ENCODE measurements at places on chromosomes 16 and 17.

- DNase-seq = no peak
Measured at GRCh38 chr17:27810211-27810901, 10.0 kb upstream of the NOS2 start.

DNA sequence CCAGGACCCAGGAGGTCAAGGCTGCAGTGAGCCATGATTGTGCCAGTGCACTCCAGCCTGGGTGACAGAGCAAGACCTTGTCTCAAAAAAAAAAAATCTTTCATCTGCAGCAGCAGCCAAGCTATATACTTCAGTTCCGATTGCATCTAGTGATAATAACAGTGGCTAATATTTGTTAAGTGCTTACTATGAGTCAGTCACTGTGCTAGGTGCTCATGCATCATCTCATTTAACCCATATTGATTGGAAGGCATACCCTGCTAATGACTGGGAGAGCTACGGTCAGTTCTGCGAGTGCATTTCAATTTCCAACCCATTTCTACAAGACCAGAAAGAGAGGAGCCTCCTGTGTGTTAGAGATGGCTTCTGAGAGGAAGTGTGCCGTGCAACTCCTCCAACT, 7.7 kb upstream of the TUBG2 start:
- no peak for DNase-seq

DNA sequence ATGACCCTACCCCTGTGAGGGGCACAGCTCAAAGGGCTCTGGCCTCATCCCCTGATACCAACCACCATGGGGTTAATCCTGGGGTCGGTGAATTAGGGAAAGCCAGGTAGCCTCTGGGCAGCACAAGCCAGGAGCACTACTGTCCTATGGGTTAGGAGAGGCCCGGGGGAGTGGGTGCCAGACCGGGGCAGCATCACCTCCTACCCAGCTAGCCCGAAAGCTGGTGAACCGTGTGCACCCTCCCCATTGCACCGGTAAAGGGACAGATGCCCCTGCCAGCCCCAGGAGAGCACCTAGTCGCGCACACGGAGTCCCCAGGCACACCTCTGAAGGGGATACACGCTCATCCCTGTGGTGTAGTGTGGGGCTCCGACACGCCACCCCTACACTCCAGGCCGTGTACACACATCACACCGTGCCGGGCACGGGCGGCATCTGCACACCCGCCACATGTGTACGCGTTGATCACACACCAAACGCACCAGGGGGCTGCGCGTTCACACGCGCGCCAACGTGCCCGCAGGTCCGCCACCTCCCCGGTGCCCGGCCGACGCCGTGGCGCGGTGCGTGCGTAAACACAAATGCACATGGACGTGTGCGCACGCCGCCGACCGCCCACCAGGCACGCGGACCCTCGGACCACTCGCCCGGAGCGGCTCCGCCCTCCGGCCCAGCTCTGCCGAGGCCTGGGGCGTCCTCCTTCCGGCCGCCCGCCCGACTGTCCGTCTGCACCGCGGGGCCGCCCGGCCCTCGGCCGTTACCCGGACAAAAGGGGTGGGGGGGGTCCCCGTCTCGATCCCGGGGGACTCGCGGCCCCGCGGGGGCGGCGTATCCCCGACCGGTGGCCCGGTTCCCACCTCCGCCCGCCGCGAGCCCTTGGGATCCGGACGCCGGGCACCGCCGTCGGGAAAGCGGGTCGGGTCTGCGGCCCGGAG, 785 bp downstream of the UBALD1 start:
- DNase-seq = peak; percentile 62

DNA sequence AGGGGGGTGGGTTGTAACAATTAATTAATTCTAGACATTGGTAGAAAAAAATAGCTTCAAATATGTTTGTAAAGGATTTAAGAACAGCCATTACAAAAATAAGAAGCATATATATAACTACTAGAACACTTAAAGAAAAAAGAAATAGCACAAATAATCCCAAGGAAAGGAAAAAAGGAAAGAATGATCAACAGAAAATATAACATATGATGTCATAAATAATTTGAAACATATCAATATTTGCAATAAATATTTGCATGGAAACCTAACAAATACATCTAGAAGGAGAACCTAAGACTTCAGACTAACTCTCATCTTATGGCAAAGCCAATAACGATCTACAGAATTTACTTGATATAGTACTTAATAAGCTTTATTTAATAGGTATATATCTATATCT, 28.9 kb downstream of the CDYL2 start:
- DNase-seq = no peak

GRCh38 chr17:7063518-7064094, 16.4 kb downstream of the CLEC10A start:
- no peak for DNase-seq

DNA sequence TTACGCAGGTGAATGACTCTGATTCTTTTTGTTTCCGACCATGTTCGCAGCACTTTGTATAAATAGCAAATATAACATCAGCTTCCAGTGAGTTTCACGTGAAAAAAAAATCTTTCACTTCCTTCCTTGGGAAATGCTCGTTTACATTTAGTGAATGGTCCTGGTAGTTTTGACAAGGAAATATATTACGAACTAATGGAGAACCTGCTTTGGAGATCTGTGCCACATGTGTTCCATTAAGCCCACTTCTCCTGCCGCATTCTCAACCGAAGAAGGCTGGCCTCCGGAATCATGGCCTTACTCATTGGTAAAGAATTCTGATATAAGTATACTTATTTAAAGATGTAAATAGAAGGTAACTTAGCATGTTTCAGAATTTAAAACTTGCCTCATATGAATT, 3.6 kb downstream of the CRAMP1 start:
- no peak for DNase-seq

- DNase-seq = no peak
Measured at GRCh38 chr16:8880839-8881510, 1.2 kb upstream of the LITAFD start.

- no peak for DNase-seq
Measured at GRCh38 chr16:84427553-84427952, 59.2 kb downstream of the ATP2C2 start.

DNA sequence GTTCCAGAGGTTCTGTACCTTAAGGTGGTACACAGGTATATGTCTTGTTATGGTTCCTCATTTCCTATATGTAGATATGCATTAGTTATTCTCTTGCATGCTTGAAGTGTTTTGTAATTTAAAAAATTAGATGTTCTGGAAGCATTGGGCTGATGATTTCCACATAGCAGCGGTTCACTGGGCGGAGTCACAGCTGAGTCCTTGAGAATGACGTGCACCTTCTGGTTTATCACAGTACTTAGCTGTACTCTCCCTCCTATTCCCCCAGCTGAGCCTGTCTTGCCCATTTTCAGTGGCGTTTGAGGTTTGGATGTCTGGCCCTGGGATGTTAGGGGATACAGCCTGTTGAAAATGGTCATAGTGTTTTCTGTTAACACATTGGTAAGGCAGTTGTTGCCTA, 327.1 kb downstream of the SNX29 start:
- DNase-seq = no peak

DNA sequence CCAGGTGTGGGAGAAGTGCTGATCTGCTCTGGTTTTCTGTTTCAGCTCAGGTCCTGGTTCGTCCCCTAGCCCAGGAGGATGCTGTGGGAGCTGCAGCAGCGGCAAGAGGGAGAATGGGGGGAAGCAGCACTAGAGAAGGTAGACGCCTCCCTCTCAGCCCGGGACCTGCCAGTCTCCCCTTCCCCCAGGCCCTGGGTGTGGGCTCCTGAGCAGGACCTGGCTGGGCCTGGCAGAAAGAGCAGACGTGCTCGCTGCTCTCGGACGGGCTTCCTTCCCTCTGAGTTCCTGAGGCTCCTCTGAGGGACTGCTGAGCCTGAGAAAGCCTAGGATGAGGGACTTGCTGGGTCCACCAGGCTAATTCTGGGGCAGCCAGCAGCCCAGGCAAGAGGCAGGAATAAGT, 3.1 kb downstream of the PRCD start:
- DNase-seq = no peak

DNA sequence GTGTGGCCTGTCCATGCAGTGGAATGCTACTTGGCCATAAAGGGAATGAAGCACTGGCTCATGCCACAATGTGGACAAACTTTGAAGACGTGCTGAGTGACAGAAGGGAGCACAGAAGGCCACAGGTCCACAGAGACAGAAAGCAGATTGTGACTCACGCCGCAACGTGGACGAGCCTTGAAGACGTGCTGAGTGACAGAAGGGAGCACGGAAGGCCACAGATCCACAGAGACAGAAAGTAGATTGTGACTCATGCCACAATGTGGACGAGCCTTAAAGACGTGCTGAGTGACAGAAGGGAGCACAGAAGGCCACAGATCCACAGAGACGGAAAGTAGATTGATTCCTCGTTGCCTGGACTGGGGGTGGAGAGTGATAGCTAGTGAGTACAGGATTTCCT, 19.2 kb downstream of the ZC3H18 start:
- no peak for DNase-seq

- no peak for DNase-seq
Measured at GRCh38 chr17:40073454-40074174, 10.8 kb downstream of the THRA start.

GRCh38 chr17:19287651-19288050, 50.5 kb downstream of the EPN2 start:
- no peak for DNase-seq

GRCh38 chr16:85046931-85047866, 19.6 kb downstream of the KIAA0513 start:
- DNase-seq = no peak

DNA sequence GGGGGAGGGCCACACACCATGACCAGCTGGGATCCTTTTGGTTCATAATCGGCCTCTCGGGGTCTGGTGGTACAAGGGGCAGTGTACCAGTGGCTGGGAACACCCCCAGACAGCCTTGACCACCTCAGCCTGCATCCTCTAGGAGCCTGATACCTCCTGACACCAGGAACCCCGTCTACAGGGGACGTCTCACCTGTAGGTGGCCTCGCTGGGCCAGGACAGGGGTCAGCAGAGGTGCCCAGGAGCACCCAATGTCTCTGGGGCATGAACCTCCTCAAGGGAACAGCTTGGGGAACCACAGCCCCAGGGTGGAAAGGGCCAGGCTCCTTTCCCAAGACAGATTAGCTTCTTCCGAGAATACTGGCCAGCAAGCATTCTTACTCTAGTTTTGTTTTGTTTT, 2.5 kb upstream of the METRNL start:
- peak; percentile 34 for DNase-seq

GRCh38 chr17:7178973-7179316, 225 bp downstream of the ASGR1 start:
- no peak for DNase-seq

- DNase-seq = no peak
Measured at GRCh38 chr17:28071891-28072606, 29.6 kb downstream of the NLK start.

DNA sequence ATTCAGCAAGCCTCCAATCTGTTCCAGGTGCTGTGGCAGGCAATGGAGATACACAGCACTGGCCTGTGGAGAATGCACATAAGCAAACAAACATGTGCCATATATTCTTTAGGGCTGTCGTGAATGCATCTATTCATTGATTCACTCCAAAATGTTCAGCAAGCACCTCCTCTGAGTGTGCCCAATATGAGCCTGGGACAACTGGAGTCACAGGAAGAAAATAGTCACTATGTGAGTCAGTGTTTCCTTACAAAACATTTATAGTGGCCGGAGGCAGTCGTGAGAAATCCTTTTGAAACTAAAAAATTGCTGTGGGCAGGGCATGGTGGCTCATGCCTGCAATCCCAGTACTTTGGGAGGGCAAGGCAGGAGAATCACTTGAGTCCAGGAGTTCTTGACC, 310.1 kb downstream of the CA10 start:
- no peak for DNase-seq

DNA sequence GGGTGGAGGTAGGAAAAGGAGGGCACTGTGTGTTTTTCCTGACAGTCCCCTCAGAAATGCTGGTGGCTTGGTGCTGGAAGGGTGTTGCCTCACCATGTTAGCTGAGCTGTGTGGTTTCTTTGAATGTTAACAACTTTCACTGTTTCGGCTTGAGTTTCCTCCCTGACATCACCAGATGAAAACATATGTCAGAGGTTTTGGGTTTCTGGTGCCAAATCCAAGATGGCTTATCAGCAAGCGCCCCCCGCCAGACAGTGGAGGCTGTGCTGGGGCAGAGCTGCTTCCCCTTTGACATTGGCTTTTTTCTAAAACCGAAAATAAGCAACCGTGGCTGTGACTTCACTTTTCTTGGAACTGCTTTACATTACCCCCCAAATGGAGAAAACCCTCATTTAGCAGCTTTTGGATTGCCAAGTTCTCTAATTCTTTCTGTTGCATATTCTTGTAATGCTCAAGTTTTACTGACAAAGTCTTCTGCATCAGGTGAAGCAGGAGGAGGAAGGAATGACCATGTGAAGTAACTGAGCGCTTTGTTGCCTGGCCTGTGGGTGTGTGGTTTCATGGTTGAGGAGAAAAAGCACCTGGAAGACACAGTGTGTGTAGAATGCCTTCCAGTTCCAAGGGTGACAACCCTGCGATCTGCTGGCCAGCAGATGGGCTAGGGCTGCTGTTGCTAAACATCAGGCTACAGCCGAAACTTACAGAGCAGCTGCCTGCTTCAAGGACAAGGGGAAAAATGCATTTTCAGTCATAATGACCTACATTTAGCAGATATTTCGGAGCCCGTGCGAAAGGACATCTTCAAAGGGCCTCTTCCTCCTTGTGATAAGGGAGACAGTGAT, 9.7 kb downstream of the RMI2 start:
- DNase-seq = no peak

- DNase-seq = no peak
Measured at GRCh38 chr17:27354051-27354490, 60.2 kb downstream of the WSB1 start.

GRCh38 chr16:104355-104754, 26.3 kb downstream of the MPG start:
- DNase-seq = no peak

DNA sequence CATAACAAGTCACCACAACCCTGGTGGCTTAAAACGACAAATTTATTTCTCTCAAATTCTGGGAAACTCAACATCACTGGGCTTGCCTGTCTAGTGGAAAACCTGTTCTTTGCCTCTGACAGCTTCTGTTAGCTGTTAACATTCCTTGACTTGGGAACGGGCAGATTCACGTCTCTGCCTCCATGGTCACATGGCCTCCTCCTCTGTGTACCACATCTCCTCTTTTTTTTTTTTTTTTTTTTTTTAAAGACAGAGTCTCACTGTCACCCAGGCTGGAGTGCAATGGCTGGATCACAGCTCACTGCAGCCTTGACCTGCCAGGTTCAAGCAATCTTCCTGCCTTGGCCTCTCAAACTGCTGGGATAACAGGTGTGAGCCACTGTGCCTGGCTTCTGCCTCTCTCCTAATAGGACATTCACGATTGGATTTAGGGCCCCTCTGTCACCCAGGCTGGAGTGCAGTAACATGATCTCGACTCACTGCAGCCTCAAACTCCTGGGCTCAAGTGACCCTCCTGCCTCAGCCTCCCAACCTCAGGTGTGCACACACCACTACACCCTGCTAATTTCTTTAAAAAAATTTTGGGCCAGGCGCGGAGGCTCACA, 11.7 kb upstream of the LLGL1 start:
- DNase-seq = no peak

DNA sequence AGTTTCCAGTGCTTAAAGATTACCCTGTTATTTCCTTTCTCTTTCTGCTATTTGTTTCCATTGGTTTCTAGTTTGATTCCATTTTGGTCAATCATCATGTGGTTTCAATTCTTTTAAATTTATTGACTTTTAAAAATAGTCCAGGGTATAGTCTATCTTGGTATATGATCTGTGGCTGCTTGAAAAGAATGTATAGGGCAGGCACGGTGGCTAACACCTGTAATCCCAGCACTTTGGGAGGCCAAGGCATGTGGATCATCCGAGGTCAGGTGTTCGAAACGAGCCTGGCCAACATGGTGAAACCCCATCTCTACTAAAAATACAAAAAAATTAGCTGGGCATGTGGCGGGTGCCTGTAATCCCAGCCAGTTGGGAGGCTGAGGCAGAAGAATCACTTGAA, 34.5 kb upstream of the NACA2 start:
- no peak for DNase-seq

- DNase-seq = no peak
Measured at GRCh38 chr17:77717941-77718668, 240.4 kb upstream of the TNRC6C start.

All from MG63 (cell line).